ENCODE measurements at places on chromosomes 6 and 20. TPM values are rescaled to one million over a fixed set of nuclear protein-coding genes. Genes with fewer than 3 reads are reported as not detected.
A peak's percentile ranks its signal among the peaks of the same experiment; 100 is the strongest.

Gene PSMB8
- total RNA-seq, result 238 TPM

Gene PAX1
- not detected for total RNA-seq

Gene HMGCLL1
- total RNA-seq, result not detected

Gene STK4
- total RNA-seq, result 156 TPM

Gene SNAI1
- 0.25 TPM for total RNA-seq

Gene GSTA5
- total RNA-seq, result not detected

Gene NDUFAF4
- 65.4 TPM for total RNA-seq

Gene PNLDC1
- total RNA-seq, result 0.11 TPM

GRCh38 chr6:80527552-80528052 lies 421.1 kb downstream of the BCKDHB start:
- H3K36me3 ChIP-seq, result no peaks in the 10 kb centered on the region
- DNase-seq, result no peak
- H3K27me3 ChIP-seq, result peaks cover 13% of the 10 kb centered on the region
- H3K27ac ChIP-seq, result no peak overlapping the region
- no peak overlapping the region for H3K4me3 ChIP-seq

- H3K36me3 ChIP-seq, result no peaks in the 10 kb centered on the region
- no peak overlapping the region for H3K4me3 ChIP-seq
- no peaks in the 10 kb centered on the region for H3K27me3 ChIP-seq
- H3K27ac ChIP-seq, result no peak overlapping the region
- H3K4me1 ChIP-seq, result no peaks in the 10 kb centered on the region
Observed at GRCh38 chr20:47110819-47111218, 216.2 kb downstream of the EYA2 start.

DNA sequence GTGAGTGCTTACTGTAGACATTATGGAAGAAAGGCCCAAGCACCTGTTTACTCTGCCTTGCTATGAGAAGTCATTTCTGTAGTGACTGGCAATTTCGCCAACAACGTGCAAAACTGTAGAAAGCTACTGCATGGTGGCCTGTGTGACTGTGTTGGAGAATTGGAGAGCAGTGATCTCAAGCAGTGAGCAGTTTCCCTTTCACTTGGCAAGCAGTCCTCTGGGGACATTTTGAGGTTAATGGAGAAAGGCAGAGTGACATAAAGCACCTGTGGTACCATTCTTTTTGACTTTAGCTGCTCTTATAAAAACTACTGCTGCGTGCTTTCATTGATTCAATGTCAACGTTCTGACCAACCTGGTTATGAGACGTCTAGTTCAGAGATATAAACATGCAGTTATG lies 382.6 kb upstream of the JAG1 start:
- no peak for DNase-seq
- no peaks in the 10 kb centered on the region for H3K4me1 ChIP-seq
- no peaks in the 10 kb centered on the region for H3K27me3 ChIP-seq
- H3K27ac ChIP-seq, result no peak overlapping the region
- no peak overlapping the region for H3K4me3 ChIP-seq

DNA sequence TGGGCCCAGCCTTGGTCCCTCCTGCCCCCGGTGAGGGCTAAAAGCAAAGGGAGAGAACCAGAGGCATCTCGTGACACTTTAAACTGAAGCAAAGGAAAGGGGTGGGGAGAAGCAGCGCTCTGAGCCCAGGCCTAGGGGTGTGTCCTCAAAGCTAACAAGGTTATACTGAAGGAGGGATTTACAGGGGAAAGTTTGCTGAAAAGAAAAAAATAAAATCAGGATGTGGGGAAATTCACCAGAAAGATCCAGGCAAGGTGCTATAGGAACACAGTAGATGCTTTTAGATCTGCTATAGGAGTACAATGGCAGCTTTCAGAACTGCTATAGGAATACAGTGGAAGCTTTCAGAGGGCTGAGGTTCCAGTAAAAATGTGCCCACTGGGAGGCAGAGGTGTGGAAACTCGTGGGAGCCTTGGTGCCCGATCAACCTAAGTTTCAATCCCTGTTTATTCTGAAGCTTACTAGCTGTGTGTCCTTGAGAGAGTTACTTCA lies at the start of gene COL9A1:
TSS of gene COL9A1 (minus strand) at position 51 of the 492 bp plus-strand sequence. CDS start 160 bp downstream, outside the sequence.
- H3K4me3 ChIP-seq, result no peak within 1 kb of the TSS
- no peaks in the 10 kb centered on the region for H3K36me3 ChIP-seq
- peaks cover 26% of the 10 kb centered on the region for H3K27me3 ChIP-seq

DNA sequence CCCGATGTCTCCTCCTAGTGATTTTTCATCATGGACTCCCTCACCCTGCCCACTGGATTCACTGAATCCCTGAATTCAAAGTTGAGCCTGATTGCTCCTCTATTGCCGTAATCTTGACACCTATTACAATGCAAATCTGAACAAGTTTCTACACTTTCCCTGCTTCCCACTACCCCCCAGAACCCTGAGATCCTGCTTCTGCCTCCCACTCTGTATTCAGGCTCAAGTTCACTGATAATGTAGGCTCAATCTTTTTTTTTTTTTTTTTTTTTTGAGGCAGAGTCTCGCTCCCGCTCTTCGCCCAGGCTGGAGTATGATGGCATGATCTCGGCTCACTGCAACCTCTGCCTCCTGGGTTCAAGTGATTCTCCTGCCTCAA lies 3.6 kb upstream of the DCBLD1 start:
- H3K27ac ChIP-seq, result no peak overlapping the region
- peaks cover 37% of the 10 kb centered on the region for H3K27me3 ChIP-seq
- DNase-seq, result no peak
- peaks cover 15% of the 10 kb centered on the region for H3K4me1 ChIP-seq
- no peaks in the 10 kb centered on the region for H3K36me3 ChIP-seq
- no peak overlapping the region for H3K4me3 ChIP-seq

DNA sequence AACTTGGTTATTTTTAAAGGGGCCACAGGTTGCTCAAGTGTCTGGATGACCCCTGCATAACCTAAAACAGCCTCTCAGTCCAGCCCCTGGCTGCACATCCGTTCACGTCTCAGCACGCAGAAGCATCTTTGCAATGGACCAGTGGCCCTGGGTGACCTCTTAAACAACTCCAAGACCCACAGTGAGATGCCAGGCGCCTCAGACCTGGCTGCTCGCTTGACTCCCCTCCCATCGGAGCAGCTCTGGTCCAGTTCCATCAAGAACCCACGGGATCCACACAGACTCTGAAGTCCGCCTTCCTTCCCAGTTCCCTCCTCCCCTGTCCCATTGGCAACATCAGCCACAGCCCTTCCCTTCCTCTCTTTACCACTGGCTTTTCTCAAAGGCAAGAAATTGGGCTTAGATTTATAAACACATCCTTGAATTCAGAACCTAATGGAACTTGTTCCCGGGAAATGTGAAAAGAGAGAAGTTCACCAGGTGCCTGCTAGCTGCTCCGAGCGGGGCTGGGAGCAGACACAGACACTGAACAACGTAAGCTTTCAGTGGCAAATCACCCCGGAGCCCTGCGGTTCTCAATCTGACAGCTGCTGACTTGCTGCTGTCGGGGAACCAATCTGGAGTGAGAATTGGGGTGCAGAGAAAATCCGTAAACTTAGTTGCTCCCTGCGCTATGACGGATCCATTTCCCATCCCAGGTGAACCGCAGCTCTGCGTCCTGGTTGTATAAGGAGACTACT lies 39.6 kb upstream of the MPC1 start:
- H3K4me3 ChIP-seq, result no peak overlapping the region
- peaks cover 9% of the 10 kb centered on the region for H3K36me3 ChIP-seq
- no peak overlapping the region for H3K27ac ChIP-seq
- H3K4me1 ChIP-seq, result peaks cover 32% of the 10 kb centered on the region
- DNase-seq, result no peak

DNA sequence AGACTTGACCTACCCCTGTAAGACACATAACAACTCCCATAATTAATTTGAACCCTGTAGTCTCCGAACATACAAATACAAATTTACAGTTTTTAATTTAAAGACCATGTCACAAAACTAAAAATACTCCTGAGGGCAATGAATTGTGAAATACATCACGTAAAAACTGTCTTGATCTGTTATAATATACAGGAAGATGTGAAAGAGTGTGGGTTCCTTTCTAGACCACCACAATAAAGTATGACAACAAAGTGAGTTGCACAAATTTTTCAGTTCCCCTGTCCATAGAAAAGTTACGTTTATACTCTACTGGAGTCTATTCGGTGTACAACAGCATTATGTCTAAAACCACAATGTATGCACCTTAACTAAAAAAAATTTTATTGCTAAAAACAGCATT lies 11.0 kb upstream of the BLOC1S5 start:
- DNase-seq, result no peak
- no peaks in the 10 kb centered on the region for H3K27me3 ChIP-seq
- peaks cover 19% of the 10 kb centered on the region for H3K36me3 ChIP-seq
- H3K4me1 ChIP-seq, result peaks cover 25% of the 10 kb centered on the region
- H3K4me3 ChIP-seq, result no peak overlapping the region

DNA sequence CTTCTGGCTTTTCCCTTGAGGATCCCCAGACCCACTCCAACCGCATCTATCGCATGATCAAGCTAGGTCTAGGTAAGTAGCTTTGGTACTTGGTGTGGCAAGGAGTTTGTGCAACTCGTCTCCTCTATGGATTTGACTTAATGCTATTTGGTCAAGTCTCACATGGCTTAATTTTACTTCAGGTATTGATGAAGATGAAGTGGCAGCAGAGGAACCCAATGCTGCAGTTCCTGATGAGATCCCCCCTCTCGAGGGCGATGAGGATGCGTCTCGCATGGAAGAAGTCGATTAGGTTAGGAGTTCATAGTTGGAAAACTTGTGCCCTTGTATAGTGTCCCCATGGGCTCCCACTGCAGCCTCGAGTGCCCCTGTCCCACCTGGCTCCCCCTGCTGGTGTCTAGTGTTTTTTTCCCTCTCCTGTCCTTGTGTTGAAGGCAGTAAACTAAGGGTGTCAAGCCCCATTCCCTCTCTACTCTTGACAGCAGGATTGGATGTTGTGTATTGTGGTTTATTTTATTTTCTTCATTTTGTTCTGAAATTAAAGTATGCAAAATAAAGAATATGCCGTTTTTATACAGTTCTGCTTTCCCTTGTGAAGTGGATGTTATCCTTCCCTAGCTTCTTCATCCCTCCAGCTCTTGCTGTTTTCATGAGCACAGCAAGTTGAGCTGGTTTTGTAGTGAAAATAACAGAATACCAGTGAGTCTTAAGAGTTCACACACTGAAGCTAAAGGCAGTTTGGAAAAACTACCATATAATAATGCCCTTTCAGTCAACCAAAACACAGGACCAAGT lies 3.8 kb downstream of the SLC35B2 start:
- H3K27me3 ChIP-seq, result no peaks in the 10 kb centered on the region
- H3K4me1 ChIP-seq, result peaks cover 79% of the 10 kb centered on the region
- DNase-seq, result peak; percentile 81
- H3K36me3 ChIP-seq, result peaks cover 75% of the 10 kb centered on the region
- peak overlapping the region; percentile 17 for H3K27ac ChIP-seq

GRCh38 chr6:3433005-3433404 lies 23.8 kb downstream of the SLC22A23 start:
- H3K27ac ChIP-seq, result no peak overlapping the region
- no peaks in the 10 kb centered on the region for H3K4me1 ChIP-seq
- no peaks in the 10 kb centered on the region for H3K27me3 ChIP-seq
- no peak for DNase-seq

DNA sequence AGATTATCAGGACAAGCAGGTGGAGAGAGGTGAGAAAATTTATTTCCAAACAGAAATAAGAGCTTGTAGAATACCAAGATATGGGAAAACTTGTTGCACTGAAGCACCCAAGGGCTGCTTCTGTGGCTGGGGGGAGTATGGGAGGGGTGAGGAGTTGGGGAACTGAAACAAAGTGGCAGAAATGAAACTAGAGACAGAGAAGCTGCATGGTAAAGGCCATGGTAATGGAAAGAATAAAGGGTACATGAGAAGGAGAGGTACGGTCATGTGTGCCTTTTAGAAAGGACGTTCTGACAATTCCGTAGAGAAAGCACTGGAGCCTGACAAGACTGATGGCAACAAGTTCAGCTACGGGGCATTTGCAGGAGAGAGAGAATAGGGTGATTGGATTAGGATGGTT lies 51.6 kb upstream of the RIN2 start:
- H3K4me1 ChIP-seq, result no peaks in the 10 kb centered on the region
- peaks cover 16% of the 10 kb centered on the region for H3K27me3 ChIP-seq
- H3K36me3 ChIP-seq, result no peaks in the 10 kb centered on the region
- no peak overlapping the region for H3K27ac ChIP-seq
- DNase-seq, result no peak
- H3K4me3 ChIP-seq, result no peak overlapping the region

GRCh38 chr6:6766230-6766905 lies 177.8 kb downstream of the LY86 start:
- no peak overlapping the region for H3K27ac ChIP-seq
- H3K27me3 ChIP-seq, result peaks cover 2% of the 10 kb centered on the region
- no peaks in the 10 kb centered on the region for H3K4me1 ChIP-seq
- no peak for DNase-seq
- no peak overlapping the region for H3K4me3 ChIP-seq

DNA sequence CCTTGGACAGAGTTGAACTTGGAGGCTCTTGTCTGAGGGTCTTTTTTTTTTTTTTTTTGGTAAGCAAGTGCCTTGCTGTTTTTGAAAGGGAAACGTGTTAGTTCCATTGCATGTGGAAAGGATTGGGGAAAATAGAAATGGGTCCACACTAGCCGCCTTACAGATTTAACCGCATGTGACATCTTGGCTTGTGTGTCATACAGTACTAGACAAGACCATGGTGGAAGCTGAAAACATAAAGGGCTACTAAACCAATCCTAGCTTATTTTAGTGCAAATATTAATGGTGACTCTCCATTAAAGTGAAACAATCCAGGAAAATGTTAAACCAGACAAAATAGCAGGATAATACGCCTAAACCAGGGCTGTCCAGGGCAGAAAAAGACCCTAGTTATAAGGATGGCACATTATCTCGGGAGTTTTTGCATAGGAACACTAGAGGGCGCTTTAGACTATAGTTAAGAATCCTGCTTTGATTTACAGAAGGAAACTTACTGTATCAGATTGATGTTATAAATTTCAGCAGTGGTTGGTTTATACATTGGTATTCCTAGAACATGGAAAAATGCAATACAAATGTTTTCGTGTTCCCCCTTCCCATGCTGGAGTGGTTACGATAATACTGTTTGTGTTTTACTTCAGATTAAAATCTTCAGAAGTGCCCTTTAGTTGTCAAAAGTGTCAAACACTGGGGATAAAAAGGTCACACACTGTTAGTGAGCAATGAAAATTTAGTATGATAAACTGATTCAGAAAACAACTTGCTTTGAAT lies 59.8 kb upstream of the DEK start:
- H3K4me3 ChIP-seq, result no peak overlapping the region
- H3K27me3 ChIP-seq, result peaks cover 10% of the 10 kb centered on the region
- peaks cover 14% of the 10 kb centered on the region for H3K4me1 ChIP-seq
- no peaks in the 10 kb centered on the region for H3K36me3 ChIP-seq
- H3K27ac ChIP-seq, result no peak overlapping the region

DNA sequence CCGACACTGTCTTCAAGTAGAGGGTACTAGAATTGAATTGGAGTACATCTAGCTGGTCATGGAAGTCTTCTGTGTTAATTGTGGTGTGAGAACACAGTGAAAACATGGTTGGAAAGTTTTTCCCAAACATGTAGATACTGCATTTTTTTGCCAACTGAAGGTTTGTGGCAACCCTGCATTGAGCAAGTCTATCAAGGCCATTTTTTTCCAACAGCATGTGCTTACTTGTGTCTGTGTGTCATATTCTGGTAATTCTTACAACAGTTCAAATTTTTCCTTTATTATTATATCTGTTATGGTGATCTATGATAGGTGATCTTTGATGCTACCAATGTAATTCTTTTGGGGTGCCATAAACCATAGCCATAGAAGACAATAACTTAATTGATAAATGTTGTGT lies 147.0 kb downstream of the MYB start:
- H3K27me3 ChIP-seq, result no peaks in the 10 kb centered on the region
- H3K36me3 ChIP-seq, result peaks cover 1% of the 10 kb centered on the region
- DNase-seq, result no peak
- no peak overlapping the region for H3K4me3 ChIP-seq

GRCh38 chr20:46221256-46221833 lies 87.0 kb downstream of the CDH22 start:
- H3K27me3 ChIP-seq, result peaks cover 5% of the 10 kb centered on the region
- no peaks in the 10 kb centered on the region for H3K36me3 ChIP-seq
- H3K27ac ChIP-seq, result no peak overlapping the region
- no peaks in the 10 kb centered on the region for H3K4me1 ChIP-seq
- no peak overlapping the region for H3K4me3 ChIP-seq

All from activated CD4-positive, alpha-beta T cell treated with anti-CD3 and anti-CD28 coated beads for 36 hours (primary cell).